ENCODE measurements at places on chromosomes 4 and X. TPM values are rescaled to one million over a fixed set of nuclear protein-coding genes. Genes with fewer than 3 reads are reported as not detected.

- no peak overlapping the region for H3K27ac ChIP-seq
- no peak overlapping the region for H3K4me3 ChIP-seq
- DNase-seq = no peak
- no peaks in the 10 kb centered on the region for H3K27me3 ChIP-seq
- H3K4me1 ChIP-seq = no peaks in the 10 kb centered on the region
These were observed 869.4 kb upstream of the FRG1 start for GRCh38 chr4:189071241-189071640.

DNA sequence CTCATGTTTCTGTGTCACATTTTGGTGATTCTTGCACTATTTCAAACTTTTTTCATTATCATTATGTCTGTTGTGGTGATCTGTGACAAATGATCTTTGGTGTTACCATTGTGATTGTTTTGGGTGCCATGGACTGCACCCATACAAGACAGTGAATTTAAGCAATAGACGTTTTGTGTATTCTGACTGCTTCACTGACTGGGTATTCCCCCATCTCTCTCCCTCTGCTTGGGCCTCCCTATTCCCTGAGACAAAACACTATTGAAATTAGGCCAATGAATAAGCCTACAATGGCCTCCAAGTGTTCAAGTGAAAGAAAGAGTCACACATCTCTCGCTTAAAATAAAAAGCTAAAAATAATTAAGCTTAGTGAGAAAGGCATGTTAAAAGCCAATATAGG lies 60.2 kb downstream of the BANK1 start:
- no peak overlapping the region for H3K27ac ChIP-seq
- no peak for DNase-seq
- no peaks in the 10 kb centered on the region for H3K4me1 ChIP-seq
- H3K4me3 ChIP-seq = no peak overlapping the region

GRCh38 chr4:178105242-178105641 lies 663.0 kb upstream of the AGA start:
- no peaks in the 10 kb centered on the region for H3K4me1 ChIP-seq

GRCh38 chrX:1576201-1576992 lies 15.0 kb upstream of the AKAP17A start:
- no peaks in the 10 kb centered on the region for H3K4me1 ChIP-seq
- no peak for DNase-seq

GRCh38 chr4:23814996-23815660 lies 74.7 kb downstream of the PPARGC1A start:
- H3K27ac ChIP-seq = no peak overlapping the region
- H3K4me3 ChIP-seq = no peak overlapping the region
- no peaks in the 10 kb centered on the region for H3K27me3 ChIP-seq
- no peak for DNase-seq
- H3K36me3 ChIP-seq = no peaks in the 10 kb centered on the region
- no peaks in the 10 kb centered on the region for H3K4me1 ChIP-seq

DNA sequence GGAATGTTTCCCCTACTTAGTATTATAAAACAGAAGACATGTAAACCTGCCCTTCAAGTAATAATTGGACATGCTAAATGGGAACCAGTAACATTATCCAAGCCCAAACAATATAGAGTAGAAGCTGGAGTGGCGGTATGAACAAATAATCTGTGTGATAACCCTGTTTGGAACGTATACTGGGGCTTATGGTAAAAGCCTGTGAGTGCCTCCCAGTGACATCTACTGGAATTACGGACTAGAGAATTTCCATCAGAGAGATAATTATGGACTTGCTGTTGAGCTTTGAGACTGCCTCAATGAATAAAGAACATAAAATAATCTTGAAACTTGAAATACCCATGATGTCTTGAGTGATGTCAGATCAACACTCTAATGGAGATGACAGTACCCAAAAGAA lies 406.3 kb upstream of the GRIA3 start:
- no peak for DNase-seq
- no peaks in the 10 kb centered on the region for H3K36me3 ChIP-seq
- no peaks in the 10 kb centered on the region for H3K27me3 ChIP-seq
- H3K4me3 ChIP-seq = no peak overlapping the region
- H3K4me1 ChIP-seq = no peaks in the 10 kb centered on the region

DNA sequence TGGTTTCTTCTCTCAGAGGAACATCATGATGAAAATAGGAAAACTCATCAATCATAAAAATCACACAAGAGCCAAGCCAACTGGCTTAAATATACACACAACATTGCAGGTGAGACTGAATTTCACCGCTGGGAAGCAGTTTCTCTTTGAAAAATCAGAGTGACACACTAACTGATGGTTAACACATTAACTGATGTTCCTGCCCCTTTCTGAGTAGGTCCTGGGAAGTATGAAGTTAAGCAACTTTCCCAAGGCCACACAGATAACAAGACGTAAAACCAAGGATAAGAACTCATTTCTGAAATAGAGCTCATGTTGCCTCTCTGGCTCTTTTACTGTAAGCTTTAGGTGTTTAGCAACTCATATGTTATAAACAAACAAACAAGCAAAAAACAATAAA lies 813.7 kb upstream of the HS3ST1 start:
- no peak overlapping the region for H3K27ac ChIP-seq
- no peak overlapping the region for H3K4me3 ChIP-seq
- no peak for DNase-seq

DNA sequence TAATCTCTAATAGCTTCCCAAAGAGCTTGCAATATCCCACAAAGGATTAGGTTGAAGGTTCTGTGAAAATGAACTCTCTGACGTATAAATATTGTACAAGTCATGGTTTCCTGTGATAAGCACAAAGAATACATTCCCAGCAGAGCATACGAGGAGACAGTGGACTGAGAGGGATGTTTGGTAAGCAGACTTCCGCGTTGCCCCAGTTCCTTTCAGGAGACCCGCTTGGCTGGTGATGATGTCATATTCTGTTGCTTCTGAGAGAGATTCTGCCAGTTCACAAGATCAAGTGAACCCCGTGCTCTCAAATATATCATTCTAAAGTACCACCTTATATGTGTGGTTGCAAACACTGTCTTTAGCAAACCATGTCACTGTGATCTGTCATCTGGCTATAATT lies 323.9 kb upstream of the CASK start:
- H3K27me3 ChIP-seq = no peaks in the 10 kb centered on the region
- no peak for DNase-seq
- no peak overlapping the region for H3K4me3 ChIP-seq
- no peaks in the 10 kb centered on the region for H3K36me3 ChIP-seq

DNA sequence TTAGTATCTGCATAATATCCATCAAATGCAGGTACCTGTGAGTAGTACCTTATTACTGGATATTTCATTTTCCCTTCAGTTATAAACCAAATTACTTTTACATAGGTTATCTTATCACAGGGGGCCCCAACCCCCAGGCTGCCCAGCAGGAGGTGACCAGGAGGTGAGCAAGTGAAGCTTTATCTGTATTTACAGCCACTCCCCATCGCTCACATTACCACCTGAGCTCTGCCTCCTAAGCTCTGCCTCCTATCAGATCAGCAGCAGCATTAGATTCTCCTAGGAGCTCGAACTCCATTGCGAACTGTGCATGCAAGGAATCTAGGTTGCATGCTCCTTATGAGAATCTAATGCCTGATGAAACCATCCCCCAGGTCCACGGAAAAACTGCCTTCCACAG lies 6.3 kb downstream of the PRSS12 start:
- no peaks in the 10 kb centered on the region for H3K27me3 ChIP-seq
- H3K4me1 ChIP-seq = no peaks in the 10 kb centered on the region
- H3K36me3 ChIP-seq = no peaks in the 10 kb centered on the region
- DNase-seq = no peak
- no peak overlapping the region for H3K27ac ChIP-seq

DNA sequence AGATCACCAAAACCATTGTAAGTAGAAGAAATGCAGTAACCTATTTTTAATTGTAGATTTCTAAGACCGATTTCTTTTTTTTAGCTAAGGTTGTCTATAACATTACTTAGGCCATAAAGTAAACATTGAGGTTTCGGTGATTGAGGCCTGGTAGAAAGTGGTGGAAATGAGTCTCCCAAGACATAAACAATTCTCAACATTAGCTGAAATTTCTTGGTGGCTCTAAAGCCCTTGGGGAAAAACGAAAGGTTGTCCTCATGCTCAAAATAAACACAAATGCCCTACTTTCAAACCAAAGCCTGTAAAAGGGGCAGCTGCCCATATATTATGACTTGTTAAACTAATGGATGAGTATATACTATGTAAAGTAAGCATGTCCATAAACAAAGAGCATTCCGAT lies 98.8 kb downstream of the SCFD2 start:
- no peak for DNase-seq
- H3K4me3 ChIP-seq = no peak overlapping the region
- no peaks in the 10 kb centered on the region for H3K4me1 ChIP-seq
- no peak overlapping the region for H3K27ac ChIP-seq

DNA sequence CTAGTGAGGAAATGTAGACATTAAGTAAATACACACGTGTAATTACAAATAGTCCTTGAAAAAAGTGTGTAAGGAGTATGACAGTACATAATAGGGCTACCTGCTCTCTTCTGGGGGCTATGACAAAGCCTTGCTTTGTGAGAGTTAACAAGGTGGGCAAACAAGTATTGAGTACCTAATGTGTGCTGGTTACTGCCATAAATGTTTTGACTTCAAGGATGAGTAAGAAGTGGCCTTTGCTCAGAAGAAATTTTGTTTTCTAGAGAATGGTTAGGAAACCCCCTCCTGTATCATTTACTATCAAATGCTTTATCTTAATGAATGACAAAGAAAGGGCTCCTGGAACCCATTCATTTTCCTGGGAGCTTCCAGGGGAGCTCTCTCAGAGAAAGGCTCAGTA lies 167.0 kb upstream of the CASK start:
- no peaks in the 10 kb centered on the region for H3K27me3 ChIP-seq
- no peak overlapping the region for H3K4me3 ChIP-seq
- no peaks in the 10 kb centered on the region for H3K36me3 ChIP-seq
- no peaks in the 10 kb centered on the region for H3K4me1 ChIP-seq

DNA sequence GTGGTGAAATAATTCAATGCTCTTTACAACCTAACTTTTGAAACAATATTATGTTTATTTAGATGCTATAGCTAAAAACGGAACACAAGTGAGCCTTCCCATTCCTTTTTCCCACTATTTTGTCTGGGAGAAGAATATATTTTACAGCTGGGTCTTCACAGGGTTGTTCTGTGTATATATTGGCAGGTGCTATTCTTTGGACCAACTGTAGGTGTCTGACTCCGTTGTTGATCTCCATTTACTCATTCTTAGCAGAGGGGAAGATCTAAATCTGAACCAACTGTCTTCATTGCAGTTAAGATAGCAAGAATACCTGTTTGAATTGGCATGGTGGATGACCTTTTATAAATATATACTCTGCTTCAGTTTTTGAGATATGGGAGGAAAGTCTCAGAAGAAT lies 257.4 kb downstream of the CFAP299 start:
- H3K27me3 ChIP-seq = no peaks in the 10 kb centered on the region
- H3K27ac ChIP-seq = no peak overlapping the region
- H3K4me3 ChIP-seq = no peak overlapping the region
- no peaks in the 10 kb centered on the region for H3K36me3 ChIP-seq

- DNase-seq = no peak
- no peaks in the 10 kb centered on the region for H3K27me3 ChIP-seq
- H3K4me1 ChIP-seq = no peaks in the 10 kb centered on the region
- H3K4me3 ChIP-seq = no peak overlapping the region
- H3K36me3 ChIP-seq = no peaks in the 10 kb centered on the region
These were observed 44.2 kb downstream of the MID1IP1 start for GRCh38 chrX:38845426-38845825.

DNA sequence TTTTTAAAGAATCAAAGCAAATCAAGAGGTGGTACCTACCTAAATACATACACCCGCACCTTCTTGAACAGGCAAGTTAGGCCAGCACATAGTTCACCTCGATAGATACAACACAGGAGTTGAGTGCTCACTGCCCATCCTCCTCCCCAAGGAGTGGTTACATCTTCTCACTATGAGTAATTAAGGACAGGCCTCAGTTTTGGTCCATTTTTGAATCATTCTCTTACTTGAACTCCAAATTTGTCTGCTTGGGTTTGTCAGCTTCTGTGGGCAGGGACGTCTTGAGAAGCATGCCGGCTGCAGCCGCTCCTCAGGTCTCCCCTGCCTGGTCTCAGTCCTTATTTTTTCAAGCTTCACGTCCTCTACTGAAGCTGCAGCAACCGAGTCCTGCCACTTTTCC lies 190.6 kb upstream of the RBPJ start:
- H3K27me3 ChIP-seq = no peaks in the 10 kb centered on the region
- no peak overlapping the region for H3K27ac ChIP-seq
- no peak for DNase-seq
- H3K36me3 ChIP-seq = no peaks in the 10 kb centered on the region
- H3K4me3 ChIP-seq = no peak overlapping the region

DNA sequence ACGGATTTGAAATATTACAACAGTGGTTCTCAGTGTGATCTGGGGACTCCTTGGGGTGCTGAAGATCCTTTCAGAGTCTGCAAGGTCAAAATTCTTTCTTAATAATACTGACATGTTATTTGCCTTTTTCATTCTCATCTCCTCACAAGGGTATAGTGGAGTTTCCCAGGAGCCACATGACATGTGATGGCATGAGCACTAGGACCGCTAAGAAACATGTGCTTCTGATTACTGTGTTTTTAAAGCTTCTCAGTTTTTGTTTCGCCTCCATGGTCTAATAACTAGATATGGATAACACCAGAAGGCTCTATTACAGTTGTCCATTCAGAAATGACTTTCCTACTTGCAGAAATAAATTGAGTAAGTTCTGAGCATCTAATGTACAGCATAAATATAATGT lies 156.1 kb downstream of the RAB28 start:
- H3K27me3 ChIP-seq = no peaks in the 10 kb centered on the region
- H3K27ac ChIP-seq = no peak overlapping the region
- no peak overlapping the region for H3K4me3 ChIP-seq

The ERCC6L gene
- not detected for polyA plus RNA-seq

The GRIA2 gene
- polyA plus RNA-seq = 12.1 TPM

The IL13RA1 gene
- 57.7 TPM for polyA plus RNA-seq

The EVC2 gene
- 5.9 TPM for polyA plus RNA-seq

The CHRDL1 gene
- polyA plus RNA-seq = 0.13 TPM

The MAGEA2 gene
- not detected for polyA plus RNA-seq

All from aorta (tissue), 5 donors.